NCI-H446 treated with DMSO at 0.1 percent for 48 hours (cell line): ENCODE measurements at places on chromosomes 2 and 18.

DNA sequence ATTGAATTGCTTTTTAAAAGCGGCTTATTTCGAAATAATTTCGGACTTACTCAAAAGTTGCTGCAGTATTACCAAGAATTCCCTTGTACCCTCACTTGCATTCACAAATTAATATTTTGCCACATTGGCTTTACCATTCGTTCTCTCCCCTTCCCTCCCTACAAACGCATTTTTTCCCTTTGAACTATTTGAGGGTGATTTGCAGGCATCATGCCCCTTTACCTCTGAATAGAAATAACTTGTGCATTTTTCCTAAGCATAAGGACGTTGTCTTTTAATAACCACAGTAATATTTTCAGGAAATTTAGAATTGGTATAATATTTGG lies 608 bp downstream of the CCDC138 start:
- DNase-seq, result no peak

- DNase-seq, result no peak
Measured at GRCh38 chr2:58921676-58922075, 680.6 kb upstream of the FANCL start.

DNA sequence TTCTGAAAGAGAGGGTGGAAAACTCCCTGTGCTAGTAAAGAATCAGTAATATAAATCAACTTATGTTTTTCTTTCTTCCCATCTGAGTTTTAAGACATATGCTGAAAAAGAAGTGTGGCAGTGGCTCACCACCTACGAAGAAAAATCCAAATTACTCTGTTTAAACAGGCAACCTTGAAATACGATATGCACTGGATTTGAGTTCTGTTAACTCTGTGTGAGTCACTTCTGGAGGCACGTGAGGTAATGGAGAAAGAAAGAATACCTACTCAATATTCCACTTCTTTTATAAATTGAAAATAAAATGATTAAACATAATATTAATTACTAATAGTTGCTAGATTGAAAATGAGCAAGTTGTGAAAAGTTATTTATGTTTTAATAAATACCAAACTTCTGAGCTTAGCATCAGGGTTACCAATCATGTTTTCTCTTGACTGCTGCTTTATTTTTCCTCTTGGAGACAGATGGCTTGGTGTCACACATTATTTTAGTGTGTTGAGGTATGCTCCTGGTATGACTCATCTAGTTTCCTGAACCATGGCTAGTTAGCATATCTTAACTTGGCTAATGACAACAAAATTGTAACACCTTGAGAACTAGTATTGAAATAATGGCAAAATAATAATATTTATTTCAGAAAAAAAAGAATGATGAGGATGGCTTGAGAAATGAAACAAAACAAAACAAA lies 1705.5 kb upstream of the PIK3C3 start:
- DNase-seq, result peak; percentile 17

GRCh38 chr2:239917957-239918481 lies 107.1 kb downstream of the NDUFA10 start:
- no peak for DNase-seq

GRCh38 chr2:127659408-127660290 lies 13.7 kb downstream of the GPR17 start:
- no peak for DNase-seq

- DNase-seq, result no peak
Measured at GRCh38 chr2:238847841-238848690, at the start of gene TWIST2. Gene TWIST2 (plus strand): TSS chr2:238848085. CDS start chr2:238848216, 131 bp downstream.

DNA sequence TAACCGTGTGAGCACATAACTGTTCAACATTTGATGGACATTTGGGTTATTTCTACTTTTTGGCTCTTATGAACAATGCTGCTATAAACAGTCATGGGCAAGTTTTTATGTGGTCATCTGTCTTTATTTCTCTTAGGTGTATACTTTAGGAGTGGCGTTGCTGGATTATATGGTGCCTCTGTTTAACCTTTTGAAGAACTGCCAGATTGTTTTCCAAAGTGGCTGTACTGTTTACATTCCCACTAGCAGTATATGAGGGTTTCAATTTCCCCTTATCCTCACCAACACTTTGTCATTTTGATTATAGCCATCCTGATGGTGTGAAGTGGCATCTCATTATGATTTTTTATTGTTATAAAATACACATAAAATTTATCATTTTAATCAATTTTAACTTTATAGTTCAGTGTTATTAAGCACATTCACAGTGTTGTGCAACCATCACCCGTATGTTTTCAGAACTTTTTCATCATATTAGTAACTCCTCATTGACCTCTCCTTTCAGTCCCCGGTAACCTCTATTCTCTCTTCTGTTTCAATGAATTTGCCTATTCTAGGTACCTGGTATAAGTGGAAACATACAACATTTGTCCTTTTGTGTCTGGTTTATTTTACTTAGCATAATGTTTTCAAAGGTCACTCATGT lies 55.4 kb downstream of the EML4 start:
- DNase-seq, result no peak

DNA sequence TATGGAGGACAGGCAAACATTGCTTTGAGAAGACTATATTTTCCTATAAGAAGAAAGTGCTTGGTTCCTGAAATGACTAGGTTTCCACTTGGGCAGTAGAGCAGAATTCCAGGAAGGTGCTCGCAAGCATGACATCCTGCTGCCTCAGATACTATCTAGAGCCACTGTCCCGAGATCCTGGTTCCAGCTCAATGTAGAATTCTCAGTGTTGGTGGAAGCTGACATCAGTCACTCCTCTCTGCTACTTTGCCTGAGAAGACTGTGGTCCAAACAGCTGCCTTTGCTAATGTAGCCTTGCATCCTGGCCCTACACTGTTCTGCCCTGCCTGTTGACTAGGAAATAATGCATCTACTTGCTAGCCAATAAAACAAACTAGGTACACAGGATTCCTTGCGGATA lies 50.0 kb upstream of the ITGA6 start:
- no peak for DNase-seq

GRCh38 chr2:237488295-237488694 lies 1.2 kb downstream of the MLPH start:
- no peak for DNase-seq

DNA sequence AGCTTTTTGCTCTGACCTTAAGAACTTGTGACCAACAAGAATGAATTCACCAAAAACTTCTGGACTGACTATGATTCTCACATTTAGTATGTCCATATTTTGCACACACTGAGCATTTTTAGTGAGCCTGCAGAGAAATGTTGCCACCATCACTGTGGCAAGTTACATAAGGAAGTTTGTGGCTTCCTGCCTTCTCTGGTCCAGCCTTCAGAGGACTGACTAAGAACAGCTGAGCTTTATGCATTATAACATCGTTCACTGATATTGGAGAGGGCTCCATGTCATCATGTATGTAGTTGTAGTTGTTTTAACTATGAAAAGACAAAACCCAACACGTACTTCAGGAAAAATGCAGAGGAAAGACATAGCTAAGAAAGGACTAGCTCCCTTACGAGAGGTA lies 218.0 kb upstream of the CRIM1 start:
- no peak for DNase-seq

DNA sequence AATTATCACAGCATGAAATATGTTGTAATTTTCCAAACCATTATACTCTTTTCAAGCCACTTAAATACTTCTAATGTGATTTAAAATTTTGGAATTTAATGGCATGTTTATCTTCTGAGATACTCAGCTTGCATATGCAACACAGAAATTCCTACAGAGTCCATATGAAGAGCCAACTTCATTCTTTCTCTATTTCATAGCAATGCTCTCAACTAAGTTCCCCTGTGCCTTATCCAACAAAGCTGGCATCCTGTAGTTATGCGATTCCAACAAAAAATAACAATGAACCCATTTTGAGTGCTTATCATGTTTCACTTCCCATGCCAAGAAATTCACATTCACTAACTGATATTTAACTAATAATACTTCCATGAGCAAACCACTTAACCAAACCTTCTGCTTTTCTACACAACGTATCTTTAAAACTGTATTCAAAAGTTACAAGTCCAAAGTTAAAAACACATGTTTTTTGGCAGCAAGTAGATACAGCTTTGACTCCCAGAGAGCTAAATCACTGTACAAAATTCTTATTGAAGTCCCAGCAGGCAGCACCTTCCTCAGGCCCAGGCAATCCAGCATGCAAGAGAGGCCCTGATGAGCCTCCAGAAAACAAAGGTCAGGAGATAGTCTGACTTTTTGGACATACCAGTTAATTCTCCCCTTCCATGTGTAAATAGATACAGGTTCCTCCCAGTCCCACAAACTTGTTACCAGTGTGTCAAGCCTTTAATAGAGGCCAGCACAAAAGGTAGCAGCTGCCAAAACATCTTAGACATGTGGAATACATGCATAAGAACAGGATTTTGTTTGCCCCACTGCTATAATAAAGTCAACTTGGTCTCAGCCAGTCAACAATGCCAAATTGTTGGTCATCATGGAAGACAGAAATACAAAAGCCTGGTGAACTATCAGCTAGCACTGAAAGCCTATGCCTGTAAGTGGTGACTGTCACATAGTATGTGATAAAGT lies 113.1 kb upstream of the WDR75 start:
- no peak for DNase-seq

- DNase-seq, result no peak
Measured at GRCh38 chr2:105635564-105635963, 109.1 kb upstream of the NCK2 start.

- no peak for DNase-seq
Measured at GRCh38 chr18:21361307-21361880, 119.4 kb downstream of the GREB1L start.

DNA sequence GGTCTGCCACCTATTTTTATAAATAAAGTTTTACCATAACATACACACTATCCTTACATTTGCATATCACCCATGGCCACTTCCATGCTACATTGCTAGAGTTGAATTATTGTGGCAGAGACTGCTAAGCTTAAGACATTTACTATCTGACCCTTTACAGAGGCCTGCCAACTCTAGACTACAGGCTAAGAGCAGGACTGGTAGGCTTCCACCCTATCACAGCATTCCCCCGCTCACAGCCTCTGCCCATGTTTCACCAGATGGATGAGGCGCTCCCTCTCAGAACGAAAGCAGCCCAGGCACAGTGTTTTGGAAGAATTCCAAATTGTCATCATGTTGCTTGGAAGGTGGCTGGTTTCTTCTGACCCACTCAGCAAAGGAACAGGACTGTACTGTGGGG lies 91.7 kb upstream of the SLC35G4 start:
- no peak for DNase-seq

DNA sequence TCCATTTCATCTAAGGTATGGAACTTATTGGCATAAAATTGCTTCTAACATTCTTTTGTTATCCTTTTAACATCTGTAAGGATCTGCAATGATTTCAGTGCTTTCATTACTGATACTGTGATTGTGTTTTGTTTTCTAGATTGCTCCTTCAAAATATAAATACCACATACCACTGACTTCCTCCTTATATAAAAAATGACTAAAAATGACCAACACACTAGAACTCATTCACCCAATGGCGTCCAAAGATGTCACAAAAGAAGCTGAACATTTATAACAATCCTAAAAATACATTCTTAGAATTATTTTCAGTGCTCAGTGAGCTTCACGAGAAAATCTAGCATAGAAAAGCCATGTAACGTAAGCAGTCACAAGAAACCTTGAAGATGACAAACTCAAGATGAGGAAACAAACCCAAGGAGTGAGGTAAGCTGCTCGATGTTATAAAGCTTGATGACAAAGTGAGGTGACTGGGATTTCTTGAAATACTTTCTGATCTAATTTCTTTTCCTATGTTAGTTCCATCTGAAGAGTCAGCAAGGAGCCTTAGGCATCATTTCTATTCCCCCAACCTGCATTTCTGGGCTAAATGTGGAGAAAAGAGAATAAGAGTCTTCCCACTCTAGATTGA lies 42.6 kb downstream of the PNO1 start:
- DNase-seq, result no peak

DNA sequence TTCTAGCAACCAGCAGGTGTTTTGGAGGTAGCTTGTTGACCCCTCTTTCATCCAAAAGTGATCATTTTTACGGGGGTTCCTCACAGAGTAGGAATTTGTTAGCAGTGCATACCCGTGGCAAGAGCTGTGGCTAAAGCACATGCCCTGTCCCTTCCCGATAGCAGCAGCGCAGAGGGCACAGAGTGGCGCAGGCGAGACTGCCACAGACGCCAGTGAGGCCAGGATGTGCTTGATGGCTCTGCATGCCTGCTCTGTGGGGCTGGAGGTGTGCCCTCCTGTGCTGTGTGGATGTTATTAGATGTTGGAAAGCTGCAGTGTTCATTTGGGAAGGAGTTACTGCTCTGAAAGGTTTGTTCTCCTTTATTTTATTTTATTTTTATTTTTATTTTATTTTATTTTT lies 153.6 kb downstream of the FAM210A start:
- DNase-seq, result no peak

- no peak for DNase-seq
Measured at GRCh38 chr18:10367836-10368235, 86.6 kb upstream of the APCDD1 start.

GRCh38 chr18:1018181-1018681 lies 113.6 kb downstream of the ADCYAP1 start:
- peak; percentile 70 for DNase-seq

- DNase-seq, result no peak
Measured at GRCh38 chr2:161352719-161353118, 44.5 kb downstream of the PSMD14 start.

GRCh38 chr2:11853197-11853588 lies 106.8 kb downstream of the LPIN1 start:
- DNase-seq, result no peak

GRCh38 chr2:134348239-134348638 lies 94.4 kb downstream of the MGAT5 start:
- DNase-seq, result no peak

- peak; percentile 15 for DNase-seq
Measured at GRCh38 chr18:35051641-35052377, 10.6 kb downstream of the MAPRE2 start.

DNA sequence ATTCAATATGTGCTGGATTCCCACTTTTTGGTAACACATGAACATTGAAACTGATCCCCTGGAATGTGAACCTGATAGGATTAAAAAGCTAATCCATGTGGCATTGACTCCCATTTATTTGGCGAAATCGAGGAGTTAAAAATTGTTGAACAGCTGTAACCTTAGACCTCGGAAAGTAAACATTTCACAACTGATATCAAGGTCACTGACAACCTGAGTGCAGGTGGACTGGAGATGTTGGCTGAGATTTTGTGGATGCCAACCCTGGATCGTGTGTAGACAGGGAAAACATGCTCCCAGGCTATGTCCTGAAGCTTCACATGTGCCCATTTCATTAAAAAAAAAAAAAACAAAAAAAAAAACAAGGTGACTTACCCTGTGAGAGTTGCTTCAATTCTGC lies 204.8 kb downstream of the SETBP1 start:
- DNase-seq, result no peak

DNA sequence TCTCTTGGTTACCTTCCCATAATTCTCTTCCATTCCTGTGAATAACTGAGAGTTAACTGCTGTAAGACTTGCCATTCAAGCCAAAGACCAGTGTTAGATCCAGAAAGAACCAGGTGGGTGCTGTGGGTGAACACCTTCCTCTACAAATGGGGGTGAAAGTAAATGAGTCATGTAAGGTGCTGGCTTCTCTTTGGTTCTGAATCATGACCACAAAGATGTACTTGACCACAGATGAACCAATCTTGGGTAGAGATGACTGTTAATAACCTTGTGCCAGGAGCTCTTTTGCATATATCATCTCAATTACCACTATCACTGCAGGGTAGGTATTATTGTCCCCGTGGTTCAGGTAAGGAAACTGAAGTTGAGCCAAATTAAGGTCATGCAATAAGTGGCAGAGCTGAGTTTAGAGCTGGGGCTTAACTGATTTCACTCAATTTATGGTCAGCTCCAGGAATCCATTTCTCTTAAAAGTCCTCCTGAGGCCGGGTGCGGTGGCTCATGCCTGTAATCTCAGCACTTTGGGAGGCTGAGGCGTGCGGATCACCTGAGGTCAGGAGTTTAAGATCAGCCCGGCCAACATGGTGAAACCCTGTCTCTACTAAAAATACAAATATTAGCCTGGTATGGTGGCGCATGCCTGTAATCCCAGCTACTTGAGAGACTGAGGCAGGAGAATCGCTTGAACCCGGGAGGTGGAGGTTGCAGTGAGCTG lies 244.9 kb upstream of the CXCR4 start:
- no peak for DNase-seq
